ENCODE measurements at places on chromosomes 3 and 15.

GRCh38 chr15:93485438-93486327, 396.7 kb upstream of the RGMA start:
- DNase-seq = no peak

DNA sequence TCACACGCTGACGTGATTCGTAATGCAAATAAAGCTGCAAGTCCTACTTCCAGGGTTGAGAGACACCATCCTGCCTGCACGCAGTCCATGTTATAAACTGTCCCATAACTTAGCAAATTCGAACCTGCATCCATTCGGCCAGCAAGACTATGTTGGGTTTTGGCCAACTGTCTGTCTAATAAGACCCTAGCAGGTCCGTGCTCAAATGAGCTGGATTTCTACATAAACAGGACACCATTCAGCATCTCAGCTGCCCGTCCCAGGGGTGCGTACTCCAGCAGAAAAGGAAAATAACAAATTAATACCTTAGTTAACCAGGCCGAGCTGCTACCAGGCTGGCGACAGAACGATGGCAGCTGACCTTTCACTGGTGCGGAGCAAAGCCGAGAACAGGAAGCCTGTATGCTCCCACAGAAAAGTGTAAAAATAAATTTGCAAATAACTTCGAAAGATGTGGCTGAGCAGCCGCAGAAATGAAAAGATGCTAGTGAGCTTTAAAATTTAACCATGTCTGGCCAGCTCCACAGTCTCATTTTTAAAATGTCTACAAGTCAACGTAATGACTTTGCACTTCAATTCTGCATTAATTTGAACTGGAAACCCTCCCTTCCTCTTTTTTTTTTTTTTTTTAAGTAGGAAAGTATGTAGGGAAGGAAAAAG, 97.1 kb upstream of the SNRPA1 start:
- no peak for DNase-seq

- no peak for DNase-seq
These were observed 95.0 kb downstream of the ADCY5 start for GRCh38 chr3:123353850-123354233.

GRCh38 chr3:60809857-60810610, 441.2 kb downstream of the FHIT start:
- DNase-seq = no peak

GRCh38 chr3:40213556-40213955, 96.0 kb upstream of the EIF1B start:
- DNase-seq = no peak

DNA sequence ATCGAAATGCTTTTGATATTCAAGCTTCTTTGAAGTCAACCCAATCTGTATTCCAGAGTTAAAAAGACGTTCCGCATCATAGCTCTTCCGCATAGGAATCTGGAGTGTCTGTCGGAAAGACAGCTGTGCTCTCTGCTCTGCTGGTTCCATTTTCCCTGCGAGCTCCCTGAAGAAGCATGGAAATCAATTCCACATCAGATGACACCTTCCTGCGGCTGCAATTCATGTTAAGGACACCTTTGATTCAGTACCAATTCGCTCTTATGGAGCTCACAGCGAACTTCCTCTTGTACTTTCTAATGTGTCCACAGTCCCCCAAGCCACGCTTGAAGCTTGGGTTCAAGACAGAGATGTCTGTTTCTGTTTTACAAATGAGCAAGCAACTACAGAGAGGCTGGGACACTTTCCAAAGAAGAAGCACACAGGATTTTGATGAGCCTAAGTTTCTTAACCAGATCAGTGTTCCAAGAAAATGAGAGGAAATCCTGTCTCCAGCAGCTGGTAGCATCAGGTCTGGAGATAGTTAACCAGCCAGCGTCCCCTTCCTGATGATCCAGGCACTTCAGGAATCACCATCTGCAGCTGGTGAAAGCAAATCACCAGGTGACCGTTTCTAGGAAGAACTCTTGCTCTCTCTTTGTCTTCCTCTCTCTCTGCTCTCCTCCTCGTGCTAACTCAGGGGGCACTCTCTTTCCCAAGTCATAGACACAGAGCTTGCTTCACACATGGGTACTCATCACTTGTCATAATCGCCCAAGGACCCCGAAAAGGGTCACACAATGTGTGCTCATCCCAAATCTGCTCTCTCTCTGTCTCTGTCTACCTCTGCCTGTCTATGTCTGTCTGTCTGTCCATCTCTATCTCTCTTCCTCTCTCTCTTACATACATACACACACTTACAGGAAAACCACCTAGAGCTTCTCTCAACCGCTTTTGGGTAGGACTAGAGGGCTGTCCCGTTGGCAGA, 281.8 kb downstream of the FAM43A start:
- DNase-seq = no peak

DNA sequence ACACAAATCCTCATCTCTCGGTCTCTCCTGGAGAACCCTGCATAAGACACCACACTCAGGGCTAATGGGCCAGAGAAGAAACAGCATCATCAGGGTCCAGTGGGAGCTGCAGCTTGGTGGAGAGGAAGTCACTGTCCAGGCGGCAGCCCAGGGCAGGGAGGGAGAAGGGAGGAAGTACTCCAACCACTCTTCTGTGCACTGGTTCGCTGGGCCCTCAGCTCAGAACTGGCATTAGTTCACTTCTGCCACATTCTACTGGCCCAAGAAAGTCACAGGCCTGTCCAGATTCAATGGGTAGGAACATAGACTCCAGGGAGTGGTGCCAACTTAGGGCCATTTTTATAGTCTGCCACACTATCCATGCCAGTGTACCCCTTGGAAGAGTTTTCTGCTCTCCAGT, 169.0 kb downstream of the ABHD5 start:
- no peak for DNase-seq

DNA sequence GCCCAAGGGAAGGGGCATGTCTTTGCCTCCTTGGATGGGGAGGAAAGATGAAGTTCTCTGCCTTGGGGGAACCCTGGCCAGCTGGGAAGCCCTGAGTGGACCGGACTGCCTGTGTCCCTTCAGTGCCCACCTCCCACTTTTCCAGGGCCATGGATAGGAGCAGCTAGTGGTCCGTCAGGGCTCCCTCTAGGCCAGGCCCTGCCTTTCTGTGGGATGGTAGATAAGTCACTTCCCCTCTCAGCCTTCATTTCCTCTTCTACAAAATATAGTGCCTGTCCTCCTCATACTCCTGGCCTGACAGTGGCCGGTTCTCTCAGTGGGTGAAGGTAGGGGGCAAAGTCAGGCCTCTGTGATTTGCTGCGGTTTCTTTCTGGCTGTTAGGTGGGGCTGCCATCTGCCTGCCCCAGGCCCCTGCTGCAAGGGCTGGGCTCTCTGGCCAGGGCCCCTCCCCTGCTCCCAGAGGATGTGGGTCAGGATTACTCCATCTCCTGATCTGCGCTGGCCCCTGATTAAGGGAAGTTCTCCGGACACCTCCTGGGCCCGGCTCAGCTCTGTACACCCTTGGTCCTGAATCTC, 1.4 kb downstream of the PLEKHO2 start:
- DNase-seq = no peak

Measured in central memory CD4-positive, alpha-beta T cell (primary cell).